ENCODE measurements at places on chromosomes 7 and 10.

- no peak for DNase-seq
Observed at GRCh38 chr7:31065021-31065593, 13.0 kb downstream of the ADCYAP1R1 start.

DNA sequence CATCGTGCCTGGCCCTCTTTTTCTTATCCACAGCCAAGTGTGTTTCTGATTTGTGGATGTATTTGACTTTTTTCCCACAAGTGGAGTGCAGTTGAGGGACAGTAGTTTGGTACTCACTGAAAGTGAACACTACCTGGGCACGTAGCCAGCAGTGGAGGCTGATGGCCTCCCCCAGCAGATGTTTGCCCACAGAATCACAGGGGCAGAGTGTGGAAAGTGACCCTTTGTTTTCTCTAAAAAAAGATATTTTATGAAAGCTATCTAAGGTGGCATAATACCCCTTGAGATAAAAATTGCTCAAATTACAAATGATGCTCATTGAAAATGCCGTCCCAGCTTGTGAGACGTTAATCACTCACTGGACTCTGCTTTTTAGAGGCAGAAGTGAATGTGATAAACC lies 29.1 kb downstream of the WDR37 start:
- no peak for DNase-seq

- no peak for DNase-seq
Observed at GRCh38 chr7:141950806-141951205, 4.0 kb upstream of the CLEC5A start.

GRCh38 chr7:2251841-2252771 lies 10.1 kb downstream of the NUDT1 start:
- DNase-seq = no peak

DNA sequence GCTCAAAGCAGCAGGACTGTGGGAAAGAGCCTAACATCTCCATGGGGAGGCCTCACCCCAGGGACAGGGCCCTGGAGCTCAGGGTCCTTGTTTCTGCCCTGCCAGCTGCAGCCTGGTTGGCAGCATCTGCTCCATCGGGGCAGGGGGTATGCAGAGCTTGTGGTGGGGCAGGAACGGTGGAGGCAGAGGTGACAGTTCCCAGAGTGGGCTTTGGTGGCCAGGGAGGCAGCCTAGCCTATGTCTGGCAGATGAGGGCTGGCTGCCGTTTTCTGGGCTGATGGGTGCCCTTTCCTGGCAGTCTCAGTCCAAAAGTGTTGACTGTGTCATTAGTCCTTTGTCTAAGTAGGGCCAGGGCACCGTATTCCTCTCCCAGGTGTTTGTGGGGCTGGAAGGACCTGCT lies 12.2 kb upstream of the AHCYL2 start:
- DNase-seq = no peak

DNA sequence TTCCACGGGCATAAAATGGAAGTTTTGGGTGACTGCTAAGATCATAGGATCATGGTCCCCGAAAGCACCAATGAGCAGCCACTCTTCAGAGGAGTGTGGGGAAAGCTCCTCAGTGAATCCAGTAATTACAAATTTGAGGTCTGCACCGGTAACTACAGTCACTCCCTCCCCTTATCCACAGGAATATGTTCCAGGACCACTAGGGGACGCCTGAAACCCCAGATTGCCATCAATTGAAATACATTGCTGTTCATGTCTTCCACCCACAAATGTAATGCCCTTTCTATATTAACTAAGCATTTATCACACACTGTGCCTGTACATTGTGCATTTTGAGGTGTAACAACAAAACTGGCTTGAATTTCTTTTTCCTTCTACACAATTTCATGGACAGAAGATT lies 447.9 kb upstream of the PFKP start:
- peak; percentile 27 for DNase-seq

DNA sequence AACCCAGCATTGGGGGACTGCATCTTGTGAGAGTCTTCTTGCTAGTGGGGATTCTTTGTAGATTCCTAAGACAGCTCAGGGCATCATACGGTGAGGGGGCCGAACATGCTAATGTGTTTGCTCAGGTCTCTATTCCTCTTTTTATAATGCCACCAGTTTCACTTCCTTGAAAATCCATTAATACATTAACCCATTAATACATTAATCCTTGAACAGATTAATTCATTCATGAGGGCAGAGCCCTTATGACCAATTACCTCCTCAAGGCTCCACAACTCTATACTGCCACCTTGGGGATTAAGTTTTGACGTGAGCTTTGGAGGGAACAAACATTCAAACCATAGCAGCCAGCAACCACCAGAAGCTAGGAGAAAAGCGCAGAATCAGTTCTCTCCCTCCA lies 67.2 kb upstream of the POT1 start:
- DNase-seq = no peak

DNA sequence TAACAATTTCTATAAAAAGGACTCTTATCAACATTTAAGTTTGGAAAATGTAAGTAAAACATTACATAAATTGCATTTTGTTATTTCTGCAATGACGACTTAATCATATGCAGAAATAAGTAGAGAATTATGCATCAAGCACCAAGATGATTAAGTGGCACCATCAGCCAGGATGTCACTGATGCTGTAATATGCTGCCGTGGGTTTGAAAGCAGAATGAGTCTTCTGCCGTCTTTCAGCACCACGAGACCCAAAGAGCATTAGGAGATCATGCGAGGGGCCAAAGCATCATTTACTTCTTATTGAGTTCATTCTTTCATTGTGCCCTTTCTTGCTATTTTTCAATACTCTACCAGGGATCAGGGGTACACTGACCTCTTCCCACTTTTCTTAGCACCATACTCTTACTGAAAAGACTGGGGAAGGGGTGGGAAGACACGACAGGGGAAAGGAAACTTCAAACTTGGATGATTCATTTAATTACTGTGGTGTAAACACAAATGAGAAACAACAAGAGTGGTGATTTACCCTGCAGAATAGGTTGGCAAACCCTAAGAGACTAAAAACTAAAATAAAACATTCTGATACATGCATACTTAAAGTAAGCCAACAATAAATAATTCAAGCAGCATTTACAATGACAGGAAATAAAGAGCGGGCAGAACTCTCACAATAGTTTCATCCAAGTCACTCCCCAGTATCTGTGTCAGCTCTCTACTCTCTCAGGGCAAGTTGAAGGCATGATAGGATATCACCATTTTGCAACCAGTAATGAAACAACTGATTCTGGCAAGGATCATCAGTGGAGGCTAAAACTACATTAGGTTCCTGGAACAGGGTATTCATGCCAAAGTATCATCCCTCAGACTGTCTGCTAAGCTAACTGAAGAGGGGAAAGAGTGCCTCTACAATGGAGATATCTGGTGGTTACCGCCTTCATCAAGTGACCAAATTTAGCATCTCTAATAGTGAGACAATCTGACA lies 70.8 kb downstream of the CUL2 start:
- DNase-seq = no peak

GRCh38 chr7:142872106-142872675 lies 13.4 kb downstream of the TRPV6 start:
- DNase-seq = no peak

DNA sequence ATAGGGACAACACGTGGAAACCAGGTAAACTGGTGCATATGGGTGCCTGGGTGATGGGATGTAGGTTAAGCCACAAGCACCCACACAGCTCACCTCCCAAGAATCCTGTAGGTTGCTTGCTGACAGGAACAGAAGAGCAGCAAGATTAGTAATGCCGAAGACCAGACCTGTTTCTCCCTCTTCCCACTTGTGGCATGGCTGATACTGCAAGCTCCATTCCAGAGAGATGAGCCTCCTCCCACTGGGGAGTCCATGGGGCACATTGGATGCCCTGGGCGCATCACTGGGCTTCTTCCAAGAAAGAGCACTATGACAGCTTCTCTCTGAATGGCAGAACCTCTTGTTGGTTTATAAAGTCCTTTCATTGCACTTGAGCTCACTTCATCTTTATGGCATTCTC lies 44.4 kb upstream of the LOXL4 start:
- DNase-seq = no peak

DNA sequence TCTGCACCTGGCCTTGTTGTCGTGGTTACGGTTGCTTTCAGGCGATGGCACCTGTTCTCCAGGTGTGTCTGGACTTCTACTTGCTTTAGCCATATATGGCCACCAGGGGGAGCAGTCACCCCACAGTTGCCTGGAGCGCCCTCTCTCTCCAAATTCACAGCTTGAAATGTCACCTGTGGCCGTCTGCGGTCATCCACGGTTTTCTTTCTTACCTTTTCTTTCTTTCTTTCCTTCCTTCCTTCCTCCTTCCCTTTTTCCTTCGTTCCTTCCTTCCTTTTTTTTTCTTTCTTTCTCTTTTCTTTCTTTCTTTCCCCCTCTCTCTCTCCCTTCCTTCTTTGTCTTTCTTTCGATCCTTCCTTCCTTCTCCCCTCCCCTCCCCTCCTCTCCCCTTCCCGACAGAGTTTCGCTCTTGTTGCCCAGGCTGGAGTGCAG lies 150.5 kb upstream of the VKORC1L1 start:
- DNase-seq = peak; percentile 68

GRCh38 chr10:361203-362081 lies 226.2 kb downstream of the ZMYND11 start:
- DNase-seq = no peak

DNA sequence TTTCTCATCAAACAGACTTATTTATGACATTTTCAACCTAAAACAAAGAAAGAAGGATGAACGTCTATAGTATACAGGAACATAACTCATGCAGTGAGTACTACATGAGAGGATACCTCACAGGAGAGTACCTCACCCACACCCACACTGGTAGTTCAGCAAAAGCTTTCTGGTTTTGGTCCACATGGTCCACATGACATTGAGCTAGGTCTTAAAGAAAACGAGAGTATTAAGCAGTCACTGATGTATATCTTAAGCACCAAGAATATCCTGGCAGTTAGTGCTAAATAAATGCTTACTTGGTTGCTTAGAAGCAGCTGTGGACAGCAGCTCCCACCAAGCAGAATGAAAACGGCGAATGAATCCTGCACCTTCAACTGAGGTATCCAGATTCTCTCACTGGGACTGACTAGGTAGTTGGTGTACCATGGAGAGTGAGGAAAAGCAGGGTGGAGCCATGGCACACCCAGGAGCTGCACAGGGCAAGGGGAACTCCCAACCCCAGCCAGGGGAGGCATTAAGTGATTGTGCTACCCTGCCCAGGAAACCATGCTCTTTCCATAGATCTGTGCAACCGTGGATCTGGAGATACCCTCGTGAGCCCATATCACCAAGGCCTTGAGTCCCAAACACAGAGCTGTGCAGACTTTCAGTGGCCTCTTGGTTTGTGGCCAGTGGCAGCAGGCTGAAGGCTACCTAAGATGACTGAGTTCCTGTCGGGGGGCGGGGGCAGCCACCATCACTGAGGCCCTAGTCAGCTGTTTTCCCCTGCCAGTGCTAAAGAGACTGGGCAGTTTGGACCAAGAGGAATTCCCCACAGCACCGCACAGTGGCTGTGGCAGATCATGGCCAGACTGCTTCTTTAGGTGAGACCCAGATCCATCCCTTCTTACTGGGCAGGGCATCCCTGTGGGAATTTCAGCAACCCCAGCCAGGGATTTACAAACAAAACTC lies 143.4 kb downstream of the SGMS1 start:
- no peak for DNase-seq

GRCh38 chr7:132544025-132544424 lies 32.2 kb downstream of the PLXNA4 start:
- no peak for DNase-seq

- DNase-seq = no peak
Observed at GRCh38 chr10:129328546-129328945, 138.5 kb upstream of the MGMT start.

DNA sequence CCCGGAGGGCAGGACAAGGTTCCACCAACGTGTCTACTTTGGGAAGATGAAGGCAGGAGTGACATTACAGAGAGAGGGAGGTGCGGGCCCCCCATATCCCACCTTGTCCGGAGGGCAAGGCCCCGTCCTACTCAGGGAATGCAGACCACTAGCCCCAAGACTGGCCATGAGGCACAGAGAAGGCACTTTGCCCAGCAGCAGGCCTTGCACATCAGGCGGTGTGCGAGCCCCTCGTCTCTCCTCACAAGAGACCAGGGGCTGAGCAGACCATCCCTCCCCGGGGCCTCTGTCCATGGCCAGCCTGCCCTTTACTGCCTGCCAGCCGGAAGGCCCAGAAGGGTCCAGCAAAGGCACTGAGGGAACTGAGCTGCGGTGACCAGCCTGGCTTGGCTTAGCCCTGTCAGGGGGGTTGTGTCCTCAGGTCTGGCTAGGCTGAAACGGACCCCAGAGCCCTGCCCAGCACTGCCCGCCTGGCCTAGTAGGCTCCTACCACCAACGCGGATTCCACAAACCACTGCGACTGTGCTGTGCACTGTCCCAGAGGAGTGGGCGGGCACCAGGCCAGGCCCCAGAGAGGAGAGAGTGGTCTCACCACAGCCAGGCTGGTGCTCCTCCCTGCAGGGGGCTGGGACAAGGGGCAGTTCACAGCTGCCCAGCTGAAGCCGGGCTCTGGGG lies 16.7 kb downstream of the CAMK2B start:
- no peak for DNase-seq

DNA sequence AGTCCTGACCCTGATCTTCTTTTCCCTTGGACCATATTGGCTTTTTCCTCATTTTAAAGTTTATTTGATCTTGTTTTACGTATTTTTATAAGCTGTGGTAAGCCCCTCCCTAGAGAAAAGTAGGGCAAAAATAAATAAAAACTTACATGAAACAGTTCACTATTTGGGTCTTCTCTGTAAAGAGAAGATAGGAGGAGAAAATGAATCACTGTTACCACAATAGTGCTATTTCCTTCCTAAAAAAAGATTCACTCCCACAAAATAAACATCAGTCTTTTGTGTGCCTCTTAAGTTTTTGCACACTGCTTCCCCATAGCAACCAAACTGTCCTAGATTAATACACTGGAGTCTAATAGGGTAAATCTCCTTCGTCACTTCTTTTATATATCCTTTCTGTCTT lies 1.4 kb upstream of the SVIL start:
- no peak for DNase-seq

- DNase-seq = peak; percentile 34
Observed at GRCh38 chr10:118590334-118590733, 5.1 kb downstream of the PRLHR start.

- no peak for DNase-seq
Observed at GRCh38 chr10:86366902-86367151, 232 bp upstream of the GRID1 start.

GRCh38 chr7:771234-772004 lies 44.3 kb upstream of the PRKAR1B start:
- DNase-seq = no peak

- DNase-seq = no peak
Observed at GRCh38 chr10:5570007-5570655, 45.4 kb downstream of the CALML3 start.

DNA sequence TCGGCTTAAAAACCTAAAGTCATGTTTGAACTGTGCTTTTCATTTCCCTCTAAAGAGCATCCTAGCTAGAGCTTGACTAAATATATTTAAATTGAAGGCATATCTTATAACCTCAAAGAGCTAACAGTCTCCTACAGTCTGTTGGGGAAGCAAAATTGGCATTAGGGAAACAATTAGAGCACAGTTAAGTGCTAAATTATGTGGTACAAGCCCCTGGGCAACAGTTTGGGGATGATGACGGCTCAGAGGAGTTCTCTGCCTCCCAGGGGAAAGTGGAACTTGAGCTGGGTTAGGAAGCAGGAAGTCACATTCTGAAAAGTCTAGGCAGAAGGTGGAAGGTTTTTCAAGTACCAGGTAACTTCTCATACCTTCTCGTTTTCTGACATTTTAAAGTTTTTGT lies 18.6 kb upstream of the GOT1 start:
- DNase-seq = no peak

GRCh38 chr10:132704008-132704814 lies 81.7 kb downstream of the NKX6-2 start:
- no peak for DNase-seq
